ENCODE measurements at places on chromosomes 7 and 10.

DNA sequence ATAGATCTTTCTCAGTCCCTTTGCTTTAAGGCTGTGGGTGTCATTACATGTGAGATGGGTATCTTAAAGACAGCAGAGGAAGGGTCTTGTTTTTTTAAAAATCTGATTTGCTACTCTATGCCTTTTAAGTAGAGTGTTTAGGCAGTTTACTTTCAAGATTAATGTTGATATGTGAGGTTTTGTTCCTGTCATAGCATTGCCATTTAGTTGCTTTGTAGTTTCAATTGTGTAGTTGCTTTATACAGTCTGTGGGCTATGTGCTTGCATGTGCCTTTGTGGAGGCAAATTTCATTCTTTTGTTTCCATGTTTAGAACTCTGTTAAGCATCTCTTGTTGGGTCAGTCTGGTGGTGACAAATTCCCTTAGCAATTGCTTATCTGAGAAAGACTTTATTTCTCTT is 54.6 kb downstream of the ZNF783 start:
- DNase-seq, result no peak

DNA sequence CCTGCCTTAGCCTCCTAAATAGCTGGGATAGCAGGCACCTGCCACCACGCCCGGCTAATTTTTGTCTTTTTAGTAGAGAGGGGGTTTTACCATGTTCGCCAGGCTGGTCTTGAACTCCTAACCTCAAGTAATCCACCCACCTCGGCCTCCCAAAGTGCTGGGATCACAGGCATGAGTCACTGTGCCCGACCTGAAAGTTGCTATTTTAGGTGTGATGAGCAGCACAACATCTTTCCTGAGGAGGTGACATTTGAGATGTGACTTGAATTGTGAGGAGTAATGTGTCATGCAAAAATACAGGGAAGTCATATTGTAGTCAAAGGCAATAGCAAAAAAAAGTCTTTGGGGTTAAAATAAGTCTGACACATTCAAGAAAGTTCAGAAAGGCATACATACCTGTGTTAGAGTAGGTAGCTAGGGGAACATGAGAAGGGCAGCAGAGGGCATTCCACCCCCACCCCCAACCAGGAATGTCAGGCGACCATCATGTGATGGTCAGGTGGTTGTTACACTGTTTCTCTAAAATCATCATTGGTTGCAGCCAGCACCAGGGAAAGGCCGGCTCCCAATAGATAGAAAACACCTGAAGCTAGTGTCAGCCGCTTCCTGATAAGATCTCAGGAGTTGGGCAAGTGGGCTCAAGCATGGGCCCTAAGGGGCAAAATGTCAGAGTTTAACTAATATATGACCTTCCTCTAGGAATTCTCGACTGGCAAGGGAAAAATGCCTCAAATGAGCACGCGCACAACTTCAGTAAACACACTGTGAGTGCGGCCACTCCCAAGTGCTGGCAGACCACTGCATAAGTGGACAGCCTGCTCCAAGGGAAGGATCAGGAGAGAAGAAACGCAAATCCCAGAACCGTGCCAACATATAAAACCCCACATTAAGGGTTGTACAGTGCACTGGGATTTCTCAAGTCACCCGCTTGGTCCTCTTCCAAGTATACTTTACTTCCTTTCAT is at the start of gene TACC2:
TSS of gene TACC2 (plus strand) at position 803 of the 964 bp plus-strand sequence. CDS start 32,819 bp downstream, outside the sequence.
- no peak for DNase-seq

- DNase-seq, result no peak
Measured at GRCh38 chr7:44486693-44487092, 3.8 kb downstream of the NUDCD3 start.

DNA sequence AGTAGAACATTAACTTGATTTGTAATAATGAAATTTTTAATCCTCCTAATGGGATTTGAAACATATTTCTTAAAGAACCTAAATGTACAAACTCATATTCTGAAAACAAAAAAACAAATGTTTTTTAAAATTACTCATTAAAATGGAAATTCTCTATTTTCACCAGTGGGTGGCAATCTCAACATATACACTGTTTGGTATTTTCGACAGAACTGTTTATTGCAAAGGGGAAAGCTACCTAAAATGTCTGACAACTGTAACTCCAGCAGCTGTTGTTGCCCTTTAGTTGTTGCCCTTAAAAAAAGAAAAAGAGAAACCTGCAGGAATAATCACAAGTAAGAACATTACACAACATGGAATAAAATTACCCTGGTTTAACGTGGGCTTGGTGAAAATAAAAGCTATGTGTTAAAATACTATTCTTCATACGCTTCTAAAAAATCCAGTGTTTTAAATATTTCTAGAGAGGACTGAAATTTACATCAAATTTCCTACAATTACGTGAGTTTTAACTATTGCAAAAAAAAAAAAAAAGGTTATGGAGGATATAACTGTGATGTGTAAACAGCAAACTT is 54.5 kb downstream of the COL1A2 start:
- peak; percentile 26 for DNase-seq

DNA sequence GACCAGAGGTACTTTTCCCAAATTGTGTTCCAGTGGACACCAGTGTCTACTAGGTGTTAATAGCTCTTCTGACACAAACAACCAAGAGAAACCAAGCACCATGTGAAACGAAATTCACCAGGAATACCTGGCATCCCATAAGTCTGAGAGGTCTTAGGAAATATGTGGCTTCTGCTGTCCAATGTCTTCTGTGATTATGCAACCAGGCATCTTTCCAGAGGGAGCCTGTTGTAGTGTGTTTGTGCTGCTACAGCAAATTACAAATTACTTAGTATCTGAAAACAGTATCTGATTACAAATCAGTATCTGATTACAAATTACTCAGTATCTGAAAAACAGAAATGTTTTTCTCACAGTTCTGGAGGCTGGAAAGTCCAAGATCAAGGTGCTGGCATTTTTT is 133.6 kb upstream of the NPVF start:
- DNase-seq, result no peak

GRCh38 chr10:66627156-66627555 is 298.7 kb upstream of the LRRTM3 start:
- DNase-seq, result no peak

Measured in DMS153 (cell line).